ENCODE measurements at places on chromosomes 3 and 15. TPM values are rescaled to one million over a fixed set of nuclear protein-coding genes. Genes with fewer than 3 reads are reported as not detected.

The GOLGA6B gene
- not detected for total RNA-seq

The KNL1 gene
- 0.55 TPM for total RNA-seq

The DGKG gene
- total RNA-seq, result 10.7 TPM

The HYAL3 gene
- 3.9 TPM for total RNA-seq

The HTR3E gene
- total RNA-seq, result not detected

The FHIT gene
- 15.2 TPM for total RNA-seq

The TNK2 gene
- total RNA-seq, result 38.2 TPM

The ALDH1A2 gene
- total RNA-seq, result 121 TPM

The CELSR3 gene
- not detected for total RNA-seq

The LYZL4 gene
- total RNA-seq, result not detected

The SPATA12 gene
- 2.9 TPM for total RNA-seq

DNA sequence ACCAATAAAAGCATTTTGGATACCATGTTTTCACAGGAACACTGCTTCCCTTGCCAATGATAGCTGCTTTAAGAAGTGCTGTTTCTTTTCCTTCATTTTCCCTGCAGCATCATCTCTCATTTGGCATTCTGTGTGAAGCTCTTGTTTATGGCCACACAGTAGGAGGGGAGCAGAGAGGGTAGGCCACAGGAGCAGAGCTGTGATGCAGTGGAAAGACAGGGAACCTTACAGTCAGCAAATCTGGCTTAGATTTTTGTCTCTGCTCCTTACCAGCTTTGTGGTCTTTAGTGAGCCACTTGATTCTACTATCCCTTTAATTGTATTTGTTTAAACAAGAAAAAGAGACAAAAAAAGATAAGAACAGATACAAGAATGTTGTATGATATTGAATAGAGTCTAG lies 138.7 kb downstream of the RPL22L1 start:
- H3K4me3 ChIP-seq, result no peak overlapping the region
- DNase-seq, result no peak
- no peaks in the 10 kb centered on the region for H3K4me1 ChIP-seq
- H3K36me3 ChIP-seq, result no peaks in the 10 kb centered on the region
- no peak overlapping the region for H3K27ac ChIP-seq
- no peaks in the 10 kb centered on the region for H3K27me3 ChIP-seq

- DNase-seq, result no peak
- no peak overlapping the region for H3K4me3 ChIP-seq
- peaks cover 24% of the 10 kb centered on the region for H3K27me3 ChIP-seq
- H3K27ac ChIP-seq, result no peak overlapping the region
These were observed 3.6 kb upstream of the SOX14 start for GRCh38 chr3:137760341-137761098.

- no peaks in the 10 kb centered on the region for H3K27me3 ChIP-seq
- H3K27ac ChIP-seq, result peak overlapping the region; percentile 85
These were observed 51.6 kb upstream of the BLM start for GRCh38 chr15:90665288-90666134.

- H3K27me3 ChIP-seq, result no peaks in the 10 kb centered on the region
- no peaks in the 10 kb centered on the region for H3K4me1 ChIP-seq
- no peak overlapping the region for H3K4me3 ChIP-seq
- DNase-seq, result no peak
- no peaks in the 10 kb centered on the region for H3K36me3 ChIP-seq
These were observed 52.2 kb upstream of the GATA2 start for GRCh38 chr3:128545120-128545752.

DNA sequence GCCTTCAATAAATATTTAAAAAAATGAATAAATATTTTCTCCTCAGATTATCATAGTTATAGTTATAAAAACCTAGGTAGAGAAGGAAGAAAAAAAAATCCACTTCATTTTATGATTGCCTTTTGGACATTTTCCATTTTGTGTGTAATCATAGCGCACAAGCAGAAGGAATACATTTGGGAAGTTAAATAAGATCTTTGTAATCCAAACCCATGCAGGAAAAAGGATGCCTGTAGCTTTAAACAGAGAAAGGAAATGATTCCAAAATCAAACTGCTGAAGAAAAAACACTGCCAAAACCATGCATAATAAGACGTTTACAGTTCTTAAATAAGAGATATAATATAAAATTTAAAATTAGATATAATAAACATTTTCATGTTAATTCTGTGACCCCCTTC lies 7.4 kb upstream of the CCDC54 start:
- no peaks in the 10 kb centered on the region for H3K36me3 ChIP-seq
- DNase-seq, result no peak
- no peak overlapping the region for H3K27ac ChIP-seq
- H3K4me1 ChIP-seq, result no peaks in the 10 kb centered on the region

- DNase-seq, result no peak
- H3K4me3 ChIP-seq, result peak overlapping the region; percentile 93
- H3K36me3 ChIP-seq, result no peaks in the 10 kb centered on the region
- H3K27me3 ChIP-seq, result no peaks in the 10 kb centered on the region
- H3K4me1 ChIP-seq, result no peaks in the 10 kb centered on the region
These were observed 1.5 kb downstream of the SFMBT1 start for GRCh38 chr3:53044371-53044710.

DNA sequence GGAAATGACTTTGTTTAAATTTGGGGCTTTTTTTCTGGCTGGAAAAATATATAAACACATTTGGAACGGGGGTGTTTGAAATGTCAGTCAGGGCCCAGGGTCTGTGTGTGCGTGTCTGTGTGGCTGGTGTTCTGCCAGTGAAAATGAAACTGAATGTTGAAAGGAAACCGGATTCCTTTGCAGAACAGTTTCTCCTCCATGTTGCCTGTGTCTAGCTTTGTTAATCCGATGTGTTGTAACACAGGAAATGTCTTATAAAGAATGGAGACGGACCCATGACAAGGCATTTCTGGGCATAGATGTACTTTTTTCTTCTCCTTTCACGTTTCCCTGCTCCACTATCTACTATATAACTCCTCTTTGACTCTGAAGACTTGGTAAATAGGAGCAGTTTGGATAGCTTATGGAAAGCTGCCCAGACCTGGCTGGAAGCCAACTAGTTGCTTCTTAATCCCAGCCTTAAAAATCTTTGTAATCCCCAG lies 2.8 kb downstream of the SQOR start:
- DNase-seq, result peak; percentile 57
- peak overlapping the region; percentile 68 for H3K27ac ChIP-seq
- H3K4me1 ChIP-seq, result peaks cover 5% of the 10 kb centered on the region
- H3K27me3 ChIP-seq, result no peaks in the 10 kb centered on the region
- H3K4me3 ChIP-seq, result no peak overlapping the region
- H3K36me3 ChIP-seq, result no peaks in the 10 kb centered on the region

- no peaks in the 10 kb centered on the region for H3K4me1 ChIP-seq
- H3K36me3 ChIP-seq, result no peaks in the 10 kb centered on the region
- no peak overlapping the region for H3K4me3 ChIP-seq
These were observed 33.5 kb downstream of the TKT start for GRCh38 chr3:53222183-53222901.

DNA sequence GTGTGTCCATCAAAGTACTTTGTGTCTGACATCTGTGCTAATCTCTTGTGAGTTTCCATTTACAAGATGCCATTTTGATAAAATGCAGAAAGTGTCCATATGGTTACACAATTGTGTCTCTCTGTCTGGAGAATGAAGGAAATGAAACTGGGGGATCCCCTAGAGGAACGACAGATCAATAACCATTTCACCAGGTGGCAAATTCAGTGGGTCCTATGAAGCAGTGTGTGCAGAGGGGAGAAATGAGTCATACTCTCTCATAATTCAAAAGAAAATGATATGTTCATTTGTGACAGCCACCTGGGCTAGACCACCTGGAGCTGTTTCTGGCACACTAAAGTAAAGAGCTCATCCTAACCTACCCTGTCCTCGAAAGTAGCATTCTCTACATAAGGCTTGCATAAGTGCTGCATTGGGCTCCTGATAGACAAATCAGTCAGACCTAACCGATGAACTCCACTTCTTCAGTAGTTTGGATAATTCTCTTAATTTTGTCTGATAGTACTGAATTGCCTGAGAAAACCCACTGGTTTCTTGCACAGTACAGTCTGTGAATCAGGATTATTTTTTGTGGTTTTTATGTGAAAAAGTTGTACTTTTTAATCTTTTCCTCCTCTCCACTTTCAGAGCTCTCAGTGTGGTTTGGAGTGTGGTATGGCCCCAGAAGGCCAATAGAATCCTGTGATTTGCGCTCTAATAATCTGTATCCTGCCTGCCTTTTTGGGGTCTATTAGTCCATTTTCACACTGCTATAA lies 10.3 kb upstream of the CD47 start:
- no peak for DNase-seq
- H3K27ac ChIP-seq, result no peak overlapping the region
- H3K36me3 ChIP-seq, result no peaks in the 10 kb centered on the region
- no peaks in the 10 kb centered on the region for H3K27me3 ChIP-seq

GRCh38 chr3:53269888-53270880 lies 14.4 kb upstream of the TKT start:
- H3K4me3 ChIP-seq, result no peak overlapping the region
- no peaks in the 10 kb centered on the region for H3K27me3 ChIP-seq
- H3K36me3 ChIP-seq, result no peaks in the 10 kb centered on the region

- no peaks in the 10 kb centered on the region for H3K27me3 ChIP-seq
- H3K4me1 ChIP-seq, result no peaks in the 10 kb centered on the region
- no peak overlapping the region for H3K4me3 ChIP-seq
- H3K36me3 ChIP-seq, result no peaks in the 10 kb centered on the region
- DNase-seq, result no peak
- H3K27ac ChIP-seq, result no peak overlapping the region
These were observed 29.1 kb upstream of the P4HTM start for GRCh38 chr3:48960841-48961413.

DNA sequence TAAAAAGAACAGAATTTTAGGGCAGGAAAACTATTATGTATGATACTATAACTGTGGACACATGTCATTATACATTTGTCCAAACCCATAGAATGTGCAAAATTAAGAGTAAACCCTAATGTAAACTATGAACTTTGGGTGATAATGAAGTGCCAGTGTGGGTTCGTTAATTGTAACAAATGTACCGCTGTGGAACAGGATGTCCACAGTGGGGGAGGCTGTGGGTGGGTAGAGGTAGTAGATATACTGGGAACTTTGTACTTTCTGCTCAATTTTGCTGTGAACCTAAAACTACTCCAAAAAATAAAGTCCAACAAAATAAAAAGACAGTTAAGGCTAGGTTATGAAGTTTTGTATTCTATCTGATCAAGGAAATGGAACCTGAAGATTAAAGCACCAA lies 24.8 kb downstream of the CD96 start:
- no peak overlapping the region for H3K4me3 ChIP-seq
- H3K27ac ChIP-seq, result no peak overlapping the region
- no peaks in the 10 kb centered on the region for H3K4me1 ChIP-seq
- H3K36me3 ChIP-seq, result no peaks in the 10 kb centered on the region
- no peak for DNase-seq

DNA sequence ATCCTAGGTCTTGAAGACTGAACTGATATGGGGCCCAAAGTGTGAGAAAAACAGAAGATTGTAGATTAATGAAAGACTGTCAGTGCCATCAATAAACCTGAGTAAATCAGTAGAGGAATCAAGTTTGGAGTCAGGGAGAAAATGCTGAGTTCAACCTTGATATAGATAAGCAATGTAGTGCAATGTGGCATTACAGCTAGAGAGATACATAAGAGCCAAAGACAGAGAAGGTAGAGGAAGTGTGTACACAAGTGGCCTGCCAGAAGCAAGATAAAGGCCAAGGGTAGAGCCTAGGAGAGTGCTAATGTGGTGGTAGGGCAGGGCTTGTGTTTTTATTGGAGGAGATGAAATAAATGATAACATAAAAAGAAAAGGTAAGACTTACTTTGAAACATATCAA lies 26.0 kb upstream of the EID1 start:
- H3K36me3 ChIP-seq, result no peaks in the 10 kb centered on the region
- H3K4me3 ChIP-seq, result no peak overlapping the region
- peaks cover 9% of the 10 kb centered on the region for H3K4me1 ChIP-seq
- no peaks in the 10 kb centered on the region for H3K27me3 ChIP-seq
- DNase-seq, result no peak
- H3K27ac ChIP-seq, result no peak overlapping the region

Measured in uterus (tissue), 4 donors.